ENCODE measurements at places on chromosomes 13 and 19. TPM values are rescaled to one million over a fixed set of nuclear protein-coding genes. Genes with fewer than 3 reads are reported as not detected.

The ATP7B gene
- total RNA-seq, result 0.29 TPM

The DACH1 gene
- not detected for total RNA-seq

The CYP2A7 gene
- total RNA-seq, result not detected

The HS6ST3 gene
- not detected for total RNA-seq

The PINLYP gene
- total RNA-seq, result 7.4 TPM

The TJP3 gene
- 1.3 TPM for total RNA-seq

The LGALS14 gene
- not detected for total RNA-seq

The LRG1 gene
- not detected for total RNA-seq

The LHB gene
- total RNA-seq, result not detected

The CCNE1 gene
- total RNA-seq, result 38.7 TPM

The IFNL1 gene
- not detected for total RNA-seq

The RBM26 gene
- 50.6 TPM for total RNA-seq

The ZNF441 gene
- total RNA-seq, result 8.7 TPM

The NCCRP1 gene
- not detected for total RNA-seq

The PVR gene
- total RNA-seq, result 4.6 TPM

The QPCTL gene
- total RNA-seq, result 8.0 TPM

The KMT5C gene
- total RNA-seq, result 21.9 TPM

The PDE4C gene
- not detected for total RNA-seq

The SPART gene
- total RNA-seq, result 16.3 TPM

The PSG7 gene
- total RNA-seq, result not detected

The ACER1 gene
- 0.26 TPM for total RNA-seq

The ZNF490 gene
- total RNA-seq, result 16.2 TPM

The PTPRH gene
- total RNA-seq, result not detected

The TEX101 gene
- total RNA-seq, result not detected

The KBTBD6 gene
- total RNA-seq, result 4.9 TPM

The LILRA1 gene
- total RNA-seq, result not detected

The SOX1 gene
- not detected for total RNA-seq

The F2RL3 gene
- total RNA-seq, result 0.34 TPM
